Endothelial cell (in vitro differentiated cells): ENCODE measurements at places on chromosomes 11 and 22. TPM values are rescaled to one million over a fixed set of nuclear protein-coding genes. Genes with fewer than 3 reads are reported as not detected.

DNA sequence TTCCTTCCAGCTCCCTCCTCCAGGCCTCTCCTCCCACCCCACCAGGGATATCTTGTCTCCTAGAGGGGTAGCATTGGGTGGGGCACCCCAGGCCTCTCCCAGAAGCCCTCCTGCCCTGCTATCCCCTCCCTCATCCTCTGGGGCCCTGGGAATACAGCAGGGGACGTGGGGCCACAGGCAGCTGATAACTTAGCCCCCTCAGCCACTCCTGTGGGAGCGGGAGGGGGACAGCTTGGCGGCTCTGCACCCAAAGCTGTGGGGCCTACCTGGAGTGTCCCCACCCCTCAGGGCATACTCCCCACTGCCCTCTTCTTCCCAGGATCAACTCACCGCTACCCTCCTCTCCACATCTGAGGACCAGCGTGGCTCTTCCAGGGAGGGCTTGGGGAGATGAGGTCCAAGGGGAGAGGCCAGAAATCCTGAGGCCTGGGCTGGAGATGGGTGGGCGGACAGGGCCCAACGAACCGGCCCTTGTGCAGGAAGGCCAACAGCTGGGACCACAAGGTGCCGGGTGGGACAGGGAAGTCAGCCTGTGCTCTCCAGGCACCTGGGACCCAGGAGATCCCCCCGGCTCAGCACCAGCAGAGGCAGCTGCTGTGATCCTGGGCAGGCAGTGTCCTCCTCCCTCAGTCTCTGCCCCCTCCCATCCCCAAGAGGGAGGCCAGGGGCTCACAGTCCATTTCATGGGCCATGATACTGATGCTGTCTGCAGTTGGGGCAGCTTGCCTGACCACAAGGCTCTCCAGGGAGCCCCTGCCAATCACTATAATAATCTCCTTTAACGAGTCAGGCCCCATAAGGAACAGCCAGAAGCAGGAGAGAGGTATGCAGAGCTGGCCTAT, 23.2 kb downstream of the NEAT1 start:
- no peak for DNase-seq

- no peak for DNase-seq
These were observed 57.0 kb downstream of the PACSIN2 start for GRCh38 chr22:42957958-42958357.

DNA sequence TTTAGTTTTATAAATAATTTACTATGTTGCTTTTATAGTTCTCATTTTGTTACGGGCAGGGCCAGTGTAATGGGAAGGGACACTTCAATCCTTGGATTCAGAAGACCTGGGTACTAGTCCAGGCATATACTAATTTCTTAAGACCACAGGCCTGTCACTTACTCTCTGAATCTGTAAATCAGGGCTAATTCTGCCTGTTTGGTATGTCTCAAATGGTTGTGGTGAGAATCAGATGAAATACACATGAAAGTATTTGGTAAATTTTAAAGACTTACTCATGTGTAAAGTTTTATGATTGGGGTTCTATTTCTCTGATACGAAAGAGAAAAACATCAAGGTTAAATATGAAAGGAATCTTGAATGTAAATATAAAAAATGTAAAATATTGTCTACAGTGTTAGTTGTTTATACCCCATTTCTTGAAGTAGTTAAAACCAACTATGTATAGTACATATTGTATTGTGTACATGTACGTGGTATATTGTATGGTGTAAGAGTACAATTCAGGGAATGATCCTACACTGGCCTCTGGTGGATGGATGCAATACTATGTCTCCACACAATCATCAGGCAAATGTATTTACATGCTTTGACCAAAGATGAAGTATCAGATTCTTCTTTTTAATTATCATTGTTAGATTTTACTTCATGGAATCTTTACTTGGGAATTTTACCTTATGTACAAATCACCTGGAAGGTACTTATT, 24.5 kb upstream of the RAG2 start:
- DNase-seq = no peak

- DNase-seq = peak; percentile 8
These were observed 31.6 kb downstream of the MARK2 start for GRCh38 chr11:63870351-63871140.

- DNase-seq = no peak
These were observed 62.0 kb downstream of the ZNF280B start for GRCh38 chr22:22446517-22446916.

DNA sequence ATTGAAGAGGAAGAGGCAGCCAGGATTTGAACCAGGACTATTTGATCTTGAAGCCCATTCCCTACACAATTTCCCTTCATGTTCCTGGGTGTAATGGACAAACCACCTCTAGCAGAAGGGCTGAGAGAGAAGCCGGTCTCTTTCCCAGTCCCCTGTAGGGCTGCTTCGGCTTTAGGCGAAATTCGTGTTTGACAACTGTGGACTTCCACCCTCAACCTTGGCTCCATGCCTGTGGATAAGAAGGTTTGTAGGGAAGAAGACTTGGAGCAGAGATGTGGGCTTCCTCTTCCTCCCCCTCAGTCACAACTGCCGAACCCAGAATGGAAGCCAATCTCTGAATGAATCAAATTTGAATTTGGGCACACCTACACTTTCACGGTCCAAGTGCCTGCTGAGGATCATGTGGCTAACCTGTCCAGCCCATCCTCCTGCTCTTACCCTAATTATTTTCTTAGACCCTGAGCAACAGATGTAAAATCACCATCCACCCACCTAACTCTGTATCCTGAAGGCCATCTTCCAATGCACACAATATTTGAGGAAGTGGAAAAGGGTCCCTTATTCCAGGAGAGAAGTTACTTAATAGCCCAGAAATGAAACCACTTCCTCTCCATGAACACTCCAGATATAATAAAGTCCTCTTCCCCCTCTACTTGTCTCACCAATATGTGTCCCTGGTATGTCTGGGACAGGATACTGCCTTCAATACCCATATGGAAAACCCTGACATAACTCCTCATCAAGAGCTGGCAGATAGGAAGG, 10.1 kb upstream of the SCN2B start:
- no peak for DNase-seq

DNA sequence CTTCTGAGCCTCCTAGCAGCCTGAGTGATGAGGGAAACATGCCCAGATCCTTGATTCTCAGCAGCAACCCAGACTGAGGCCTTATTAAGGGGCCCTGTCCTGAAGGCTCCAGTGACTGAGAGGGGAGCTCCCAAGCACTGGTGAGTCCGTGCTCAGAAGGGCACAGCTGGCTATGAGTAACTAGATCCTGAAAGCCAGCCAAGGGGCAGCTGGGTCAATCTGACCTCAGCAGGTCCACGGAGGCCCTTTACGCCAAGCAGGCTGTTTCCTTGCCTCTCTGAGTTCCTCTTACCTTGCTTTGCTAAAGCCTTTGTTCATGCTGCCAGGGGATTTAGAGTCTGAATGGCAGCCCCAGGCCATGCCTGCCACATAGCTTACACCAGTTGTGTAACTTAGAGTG, 19.3 kb upstream of the MIEF1 start:
- DNase-seq = no peak

DNA sequence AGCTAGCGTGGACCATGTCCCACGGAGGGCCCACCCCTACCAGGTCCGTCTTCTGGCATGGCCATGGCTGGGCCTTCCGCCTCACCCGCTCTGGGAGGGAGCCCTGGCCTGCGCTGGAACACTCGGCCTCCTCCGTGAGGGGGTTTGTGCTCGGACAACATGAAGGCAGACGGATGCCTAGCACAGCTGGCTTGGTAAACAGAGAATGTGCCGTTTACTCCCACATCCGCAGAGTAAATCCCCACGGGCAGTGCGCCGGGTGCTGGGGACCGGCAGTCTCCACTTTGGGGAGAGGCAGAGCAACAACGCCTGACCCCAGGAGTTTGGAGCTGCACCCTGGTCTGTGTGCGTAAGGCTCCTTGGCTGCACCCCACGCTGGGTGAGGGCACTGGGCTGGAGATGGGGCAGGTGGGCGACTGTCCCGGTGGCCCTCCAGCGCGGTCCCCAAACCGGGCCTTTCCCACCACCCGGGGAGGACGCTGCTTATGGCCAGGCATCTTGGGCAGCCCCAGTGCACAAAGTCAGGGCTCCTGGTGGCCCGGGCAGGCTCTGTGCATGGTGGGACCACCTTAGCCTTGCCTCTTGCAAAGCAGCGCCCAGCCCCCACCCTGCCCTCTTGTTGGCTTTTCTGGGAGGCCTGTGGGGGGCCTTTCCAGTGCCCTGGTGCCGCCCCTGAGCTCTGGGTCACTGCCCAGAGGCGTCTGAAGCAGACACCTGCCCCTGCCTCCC, 30.7 kb upstream of the MUC5AC start:
- peak; percentile 2 for DNase-seq

- no peak for DNase-seq
These were observed 172.7 kb downstream of the FAT3 start for GRCh38 chr11:92397221-92397755.

DNA sequence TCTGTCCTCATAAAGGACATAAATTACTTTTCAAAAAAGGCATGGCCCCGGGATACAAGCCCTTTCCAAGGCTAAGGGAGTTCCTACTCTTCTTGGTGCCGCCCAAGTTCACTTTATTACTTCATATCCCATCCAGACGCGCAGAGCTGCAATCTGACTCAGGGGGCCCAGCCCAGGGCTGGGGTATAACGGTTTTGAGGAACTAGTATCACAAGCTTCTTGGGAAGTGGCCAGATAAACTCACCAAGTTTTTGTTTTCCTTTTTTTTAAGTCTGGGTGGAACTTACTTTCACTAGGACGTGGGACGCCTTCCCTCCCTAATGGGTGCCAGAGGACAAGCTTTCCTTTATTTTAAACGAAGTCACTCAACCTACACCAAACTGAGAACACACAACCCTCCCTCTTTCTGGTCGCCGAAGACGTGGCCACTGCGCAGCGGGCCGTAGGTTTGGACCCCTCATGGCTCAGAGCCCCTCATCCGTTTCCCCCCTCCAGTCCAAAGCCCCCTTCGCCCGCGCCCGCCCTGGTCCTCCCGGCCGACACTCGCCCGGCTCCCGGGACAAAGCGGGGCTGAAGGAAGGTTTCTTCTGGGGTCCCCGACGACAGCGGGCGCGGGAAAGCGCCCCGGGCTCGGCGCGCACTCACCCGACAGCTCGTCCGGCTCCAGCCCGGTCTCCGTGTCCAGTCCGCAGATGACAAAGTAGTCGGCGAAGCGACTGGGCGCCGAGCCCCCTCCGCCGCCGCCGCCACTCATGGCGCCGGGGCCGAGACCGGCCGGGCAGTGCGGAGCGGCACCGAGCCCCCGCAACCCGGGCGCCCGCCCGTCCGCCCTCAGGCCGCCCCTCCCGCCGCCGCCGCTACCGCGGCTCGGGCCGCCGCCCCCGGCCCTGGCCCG, 587 bp downstream of the DENND5A start:
- DNase-seq = peak; percentile 36

- no peak for DNase-seq
These were observed 60.7 kb downstream of the CDKN1C start for GRCh38 chr11:2824851-2825250.

GRCh38 chr22:36075230-36075629, 46.6 kb upstream of the RBFOX2 start:
- no peak for DNase-seq

DNA sequence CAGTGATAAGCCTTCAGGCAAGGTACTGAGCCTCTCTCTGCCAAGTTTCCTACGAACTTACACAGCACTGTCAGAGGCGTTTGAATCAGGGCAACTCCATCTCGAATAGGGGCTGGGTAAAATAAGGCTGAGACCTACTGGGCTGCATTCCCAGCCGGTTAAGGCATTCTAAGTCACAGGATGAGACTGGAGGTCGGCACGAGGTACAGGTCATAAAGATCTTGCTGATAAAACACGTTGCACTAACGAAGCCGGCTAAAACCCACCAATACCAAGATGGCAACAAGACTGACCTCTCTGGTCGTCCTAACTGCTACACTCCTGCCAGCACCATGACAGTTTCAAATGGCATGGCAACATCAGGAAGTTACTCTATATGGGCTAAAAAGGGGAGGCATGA, 20.4 kb upstream of the POGLUT3 start:
- DNase-seq = no peak

GRCh38 chr11:67270256-67271204, 4.3 kb downstream of the GRK2 start:
- DNase-seq = peak; percentile 67

DNA sequence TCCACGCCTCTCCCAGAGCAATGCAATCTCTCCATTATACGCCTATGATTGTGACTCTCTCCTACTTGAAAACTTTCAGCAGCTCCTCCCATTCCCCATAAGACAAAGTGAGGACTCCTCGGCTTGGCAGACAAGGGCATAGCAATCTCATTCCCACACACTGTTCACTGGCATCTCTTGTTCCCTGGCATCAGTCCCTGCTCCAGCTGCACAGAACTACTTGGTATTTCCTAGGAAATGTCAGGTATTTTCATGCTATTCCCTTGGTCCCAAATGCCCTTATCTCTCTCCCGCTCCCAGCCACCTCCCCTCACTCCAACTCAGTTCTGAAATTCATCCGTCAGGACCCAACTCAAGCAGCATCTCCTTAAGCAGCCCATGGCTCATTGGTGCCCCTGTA, 28.4 kb downstream of the TMPRSS5 start:
- no peak for DNase-seq

DNA sequence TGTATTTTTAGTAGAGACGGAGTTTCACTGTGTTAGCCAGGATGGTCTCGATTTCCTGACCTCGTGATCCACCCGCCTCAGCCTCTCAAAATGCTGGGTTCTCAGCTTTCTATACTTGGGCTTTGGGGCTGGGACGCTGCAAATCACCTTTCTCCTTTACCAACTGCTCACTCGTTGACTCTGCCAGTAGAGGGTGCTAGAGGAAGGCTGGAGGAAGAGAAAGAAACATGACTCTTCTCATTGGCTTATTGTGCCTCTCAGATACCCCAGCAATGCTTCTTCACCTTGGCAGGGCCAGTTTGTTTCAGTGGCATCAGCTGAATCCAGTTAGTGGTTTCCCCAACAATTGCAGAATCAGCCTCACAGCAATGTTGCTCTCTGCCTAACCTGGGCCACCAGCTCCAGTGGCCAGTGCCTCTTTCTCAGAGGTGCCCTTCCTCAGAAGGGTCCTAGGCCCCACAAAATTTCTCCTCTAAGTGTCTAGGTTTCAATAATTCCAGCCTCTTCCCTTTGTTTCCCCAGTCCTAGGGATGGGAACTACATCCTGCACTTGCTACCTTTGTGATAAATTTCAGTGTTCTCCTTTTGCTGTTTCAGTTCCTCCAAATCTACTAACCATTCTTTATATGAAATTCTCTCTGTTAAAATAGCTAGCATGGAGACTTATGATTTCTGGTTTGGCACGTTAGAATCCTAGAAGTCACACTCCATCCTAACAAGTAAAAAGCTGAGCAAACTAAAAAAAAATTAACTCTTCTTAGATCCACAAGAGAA, 71.5 kb upstream of the VSTM5 start:
- peak; percentile 64 for DNase-seq

GRCh38 chr11:10329356-10329755, 24.5 kb downstream of the ADM start:
- DNase-seq = no peak

- no peak for DNase-seq
These were observed 18.4 kb downstream of the NEAT1 start for GRCh38 chr11:65440831-65441499.

GRCh38 chr22:43734370-43735150, 77.5 kb downstream of the EFCAB6 start:
- DNase-seq = no peak

TRIM48 gene
- not detected for total RNA-seq

C11orf52 gene
- 2.8 TPM for total RNA-seq

TIGD3 gene
- total RNA-seq = 0.44 TPM

ALKBH8 gene
- total RNA-seq = 8.4 TPM

CNTF gene
- total RNA-seq = 1.6 TPM

ACRV1 gene
- total RNA-seq = not detected

TBX1 gene
- 0.56 TPM for total RNA-seq

OR2D2 gene
- total RNA-seq = 0.64 TPM

CTSW gene
- total RNA-seq = not detected

ENTHD1 gene
- total RNA-seq = not detected
